ENCODE measurements at places on chromosomes 13 and 19.
A peak's percentile ranks its signal among the peaks of the same experiment; 100 is the strongest.

DNA sequence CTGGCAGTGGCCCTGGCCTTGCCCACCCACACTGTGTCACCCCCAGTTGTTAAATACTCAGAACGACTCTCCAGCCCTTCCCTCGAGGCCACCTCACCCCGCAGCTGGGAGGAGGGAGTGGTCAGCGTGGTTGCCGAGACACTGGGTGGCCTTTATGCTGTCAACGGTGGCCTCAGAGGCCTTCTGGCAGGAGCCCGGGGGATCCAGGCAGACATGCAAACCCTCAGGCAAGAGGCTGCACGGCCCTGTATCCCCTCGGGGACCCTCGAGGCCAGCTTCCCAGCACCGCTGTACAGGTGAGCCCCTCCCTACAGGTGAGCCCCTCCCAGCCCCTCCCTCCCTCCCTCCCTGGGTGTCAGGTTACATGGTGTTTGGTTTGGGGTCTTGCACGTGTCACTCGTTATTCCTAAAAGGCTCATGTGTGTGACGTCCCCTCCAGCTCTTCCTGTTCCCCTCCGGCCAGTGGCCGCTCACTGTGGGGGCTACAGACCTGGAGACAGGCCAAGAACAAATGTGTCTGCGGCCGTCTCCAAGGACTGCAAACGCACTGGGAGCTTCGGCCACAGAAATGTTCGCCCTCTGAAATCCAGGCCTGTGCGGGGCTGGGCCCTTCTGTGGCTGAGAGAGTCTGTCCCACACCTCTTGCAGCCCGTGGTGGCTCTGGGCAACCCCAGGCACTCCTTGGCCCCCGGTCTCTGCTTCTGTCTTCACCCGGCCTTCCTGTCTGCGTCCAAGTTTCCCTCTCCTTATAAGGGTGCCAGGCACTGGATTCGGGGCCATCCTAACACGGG lies at the start of gene TEKTIP1:
TSS of gene TEKTIP1 (plus strand) at position 210 of the 791 bp plus-strand sequence. CDS start at position 214, 4 bp downstream.
- peak; percentile 31 for DNase-seq

DNA sequence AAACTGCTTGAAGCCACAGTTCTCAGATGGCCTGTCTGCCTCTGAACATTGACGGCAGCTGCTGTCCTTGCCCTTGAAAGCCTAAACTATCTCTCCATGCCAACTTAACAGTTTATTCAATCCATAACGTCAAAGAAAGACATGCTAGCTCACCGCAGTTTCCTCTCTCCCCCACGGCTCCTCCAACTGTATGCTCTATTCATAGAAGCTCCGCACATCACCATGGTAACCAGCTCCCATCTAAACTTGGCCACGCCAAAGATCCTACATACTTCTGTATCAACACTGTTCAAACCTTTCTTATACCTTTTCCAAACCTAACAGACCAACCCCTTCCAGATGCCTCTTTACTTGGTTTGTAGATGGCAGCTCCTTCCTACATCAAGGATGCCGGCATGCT lies 48.6 kb downstream of the ZNF91 start:
- DNase-seq: no peak

DNA sequence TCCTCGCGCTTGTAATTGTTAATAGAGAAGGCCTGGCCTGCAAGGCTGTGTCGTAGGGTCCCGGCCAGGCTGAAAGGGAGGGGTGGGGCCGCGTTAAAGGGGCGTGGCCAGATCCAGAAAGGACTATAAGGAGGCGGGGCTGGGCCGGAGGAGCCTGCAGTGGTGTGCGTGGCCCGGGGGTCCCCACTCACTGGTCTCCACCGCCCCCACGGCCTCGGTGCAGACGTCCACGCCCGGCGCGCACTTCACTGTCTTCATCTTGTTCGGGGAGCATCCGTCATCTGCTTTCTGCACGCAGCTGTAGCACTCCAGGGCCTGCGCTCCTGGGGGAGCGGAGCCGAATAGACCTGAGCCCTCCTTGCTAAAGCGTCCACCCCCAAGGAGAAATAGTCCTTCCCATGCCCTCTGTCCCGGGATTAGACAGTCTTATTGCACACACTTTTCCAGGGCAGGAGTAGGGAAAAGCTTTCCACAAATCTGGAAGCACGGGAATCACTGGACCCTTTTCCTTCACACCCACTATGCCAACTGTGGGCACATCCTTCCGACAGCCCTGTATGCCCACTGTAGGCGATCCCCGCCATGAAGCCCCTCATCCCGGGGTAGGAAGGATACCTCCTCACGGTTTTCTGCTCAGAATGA lies 1.2 kb downstream of the LYPD3 start:
- no peak for DNase-seq

DNA sequence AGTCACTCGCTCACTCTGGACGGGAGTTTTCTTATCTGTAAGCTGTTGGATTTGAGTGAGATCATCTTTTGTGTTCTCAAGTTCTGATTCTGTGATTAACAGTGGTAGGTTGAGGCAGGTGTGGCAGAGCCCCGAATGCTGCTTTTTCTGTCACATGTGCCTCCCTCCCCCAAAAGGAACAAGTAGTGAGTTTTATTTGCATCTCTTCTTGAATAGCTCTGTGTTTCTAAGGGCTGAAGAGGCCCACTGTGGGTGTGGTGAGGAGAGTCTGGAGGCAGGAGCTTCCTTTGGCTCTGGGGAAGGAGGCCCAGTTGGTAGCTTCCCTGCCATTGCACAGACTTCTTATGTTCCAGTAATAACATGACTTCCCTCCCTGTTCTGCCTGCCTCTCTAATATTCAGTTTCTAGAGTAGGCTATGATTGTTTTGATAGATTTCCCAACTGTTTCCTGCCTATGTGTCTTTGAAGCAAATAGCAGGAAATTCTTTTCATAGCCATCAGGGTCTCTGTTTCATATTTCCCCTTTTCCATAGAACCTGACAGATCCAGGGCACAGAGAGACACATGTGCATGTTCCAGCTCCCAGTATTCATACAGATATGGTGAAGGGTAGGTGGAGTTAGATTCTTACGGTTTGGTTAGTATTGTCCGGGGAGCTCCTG lies 23.9 kb upstream of the CXCL17 start:
- DNase-seq: no peak

DNA sequence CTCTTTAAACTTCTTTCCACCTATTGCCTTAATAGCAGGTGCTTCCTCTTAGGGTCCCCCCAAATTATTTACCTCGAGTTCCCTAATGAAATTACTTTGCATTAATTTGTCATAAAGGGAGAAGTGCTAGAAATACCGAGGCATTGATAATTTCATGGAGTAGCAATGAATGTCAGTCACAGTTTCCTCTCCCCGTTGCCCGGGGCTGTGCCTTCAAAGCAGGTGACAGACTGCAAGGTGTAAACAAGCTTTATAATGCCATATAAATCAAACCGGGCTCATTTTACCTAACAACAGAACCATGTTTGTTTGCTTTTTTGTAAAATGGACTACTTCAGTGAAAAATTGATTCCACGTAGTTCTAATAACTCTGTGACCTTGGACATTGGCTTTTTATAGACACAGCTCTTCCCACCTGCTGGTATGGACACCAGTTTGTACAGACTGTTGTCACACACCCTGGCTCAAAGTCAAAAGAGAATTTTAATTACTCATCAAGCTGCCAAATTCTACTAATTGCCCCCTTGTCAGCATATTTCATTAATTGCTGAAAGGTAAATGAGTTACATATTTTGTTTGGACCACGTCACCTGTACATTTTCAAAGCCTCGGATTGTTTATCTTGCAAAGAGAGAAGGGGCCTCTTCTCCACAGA lies 171.1 kb downstream of the STK24 start:
- peak; percentile 93 for DNase-seq

DNA sequence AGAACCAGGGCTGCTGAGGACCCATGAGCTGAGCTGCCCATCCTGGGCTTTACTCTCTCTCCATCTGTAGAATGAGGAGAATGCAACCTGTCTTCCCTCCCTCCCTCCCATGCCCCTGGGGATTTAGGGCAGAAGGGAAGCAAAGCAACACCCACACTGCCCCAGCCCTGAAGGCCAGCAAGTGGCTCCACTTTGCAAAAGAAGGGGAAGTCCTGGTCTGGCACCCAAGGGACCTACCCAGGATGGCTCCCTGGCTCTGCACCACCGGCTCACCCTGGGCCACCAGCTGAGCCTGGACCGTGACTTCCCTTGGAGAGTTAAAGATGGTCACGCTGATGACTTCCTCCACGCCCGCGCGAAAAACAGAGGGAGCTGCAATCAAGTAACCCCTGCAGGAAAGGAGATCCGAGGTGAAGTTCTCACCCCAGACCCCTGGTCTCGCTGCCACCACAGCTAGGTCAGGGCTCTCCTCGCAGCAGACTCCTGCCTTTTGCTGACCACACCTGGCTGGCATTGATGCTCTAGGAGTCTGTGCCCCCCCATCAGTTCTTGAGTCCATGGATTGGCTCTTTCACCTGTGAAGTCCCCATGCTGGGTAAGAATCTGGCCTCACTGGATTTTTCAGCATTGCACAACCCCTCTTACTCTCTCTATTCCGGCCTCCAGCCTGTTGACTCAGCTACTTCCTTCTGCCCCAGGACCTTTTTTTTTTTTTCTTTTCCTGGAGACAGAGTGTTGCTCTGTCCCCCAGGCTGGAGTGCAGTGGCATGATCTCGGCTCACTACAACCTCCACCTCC lies 4.6 kb downstream of the CPAMD8 start:
- no peak for DNase-seq

DNA sequence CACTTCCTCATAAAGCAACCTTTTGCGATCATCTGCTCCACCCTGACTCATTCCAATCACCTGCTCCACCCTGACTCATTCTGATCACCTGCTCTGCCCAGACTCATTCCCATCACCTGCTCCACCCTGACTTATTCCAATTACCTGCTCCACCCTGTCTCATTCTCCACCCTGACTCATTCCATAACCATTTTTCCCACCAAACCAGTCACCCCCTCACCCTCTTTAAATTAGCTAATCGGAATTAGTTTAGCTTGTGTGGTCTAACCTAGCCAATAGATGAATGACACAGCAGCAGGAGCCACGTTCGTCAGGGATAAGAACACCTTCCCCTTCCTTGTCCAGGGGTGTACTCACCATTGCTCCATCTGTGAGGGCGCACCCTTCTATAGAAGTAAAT lies 134.0 kb downstream of the COG6 start:
- DNase-seq: no peak

DNA sequence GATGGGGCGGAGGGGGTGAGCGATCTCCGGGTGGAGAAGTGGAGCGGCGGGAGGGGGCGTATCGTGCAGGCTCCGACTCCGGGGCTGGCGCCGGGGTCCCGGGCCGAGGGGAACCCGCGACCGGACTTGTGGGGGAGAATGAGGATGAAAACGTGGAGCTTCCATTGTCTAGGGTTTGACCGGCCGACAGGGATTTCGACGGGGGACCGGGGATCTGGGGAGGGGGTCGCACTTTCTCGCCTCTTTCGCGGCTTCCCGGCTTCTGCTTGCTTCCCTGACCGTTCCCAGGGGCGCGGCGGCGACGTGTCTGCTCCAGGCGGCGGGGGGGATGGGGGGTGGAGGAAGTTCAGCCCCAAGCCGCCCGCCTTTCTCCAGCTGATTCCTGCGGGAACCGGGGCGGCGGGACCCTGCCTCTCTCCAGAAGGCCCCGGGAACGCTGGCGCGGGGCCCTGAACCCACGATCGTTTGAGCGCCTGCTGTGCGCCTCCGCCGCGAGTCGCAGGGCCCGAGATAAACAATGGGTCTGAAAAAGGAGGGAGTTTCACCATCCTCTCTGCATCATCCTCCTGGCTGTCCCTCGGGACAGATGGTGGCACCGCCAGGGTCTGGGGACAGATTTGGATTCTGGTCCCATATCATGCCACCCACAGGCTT lies 790 bp downstream of the TPM4 start:
- peak; percentile 80 for DNase-seq

- DNase-seq: peak; percentile 77
These were observed 15.8 kb downstream of the GPR180 start for GRCh38 chr13:94617389-94618000.

DNA sequence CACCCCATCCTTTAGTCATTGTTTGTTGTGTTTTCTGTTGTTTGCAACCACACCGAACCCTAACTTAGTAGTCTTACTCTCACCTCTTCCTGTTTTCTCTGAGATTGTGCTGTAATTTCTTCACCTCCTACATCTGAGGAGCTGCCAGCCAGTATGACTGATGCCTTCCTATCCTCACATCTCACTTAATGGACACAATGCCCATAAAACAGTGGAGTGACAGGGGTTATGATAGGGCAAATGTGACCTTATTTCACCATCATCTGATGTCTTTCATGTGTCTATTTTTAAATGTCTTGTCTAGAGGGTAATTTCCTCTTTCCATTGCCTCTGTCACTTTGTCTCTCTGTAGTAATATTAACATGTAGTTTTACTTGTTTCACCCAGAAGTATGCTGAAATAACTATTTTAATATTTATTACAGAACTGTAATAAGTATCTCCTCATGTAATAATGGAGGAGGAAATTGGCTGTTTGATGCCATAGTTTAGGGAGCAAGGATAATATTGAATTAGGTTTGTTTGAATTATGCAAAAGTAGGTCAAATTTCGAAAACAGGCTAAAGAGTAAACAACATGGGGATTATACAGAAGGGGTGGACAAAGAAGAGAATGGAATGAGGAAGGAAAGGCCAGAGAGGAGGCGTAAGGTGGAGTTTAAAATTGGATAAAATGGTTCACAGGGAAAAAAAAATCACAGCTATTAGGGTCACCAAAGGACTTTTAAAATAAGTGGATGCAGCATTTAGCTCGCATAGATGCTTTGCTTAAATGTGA lies 103.5 kb upstream of the SPRY2 start:
- no peak for DNase-seq

GRCh38 chr19:8057545-8058270 lies 5.1 kb downstream of the CCL25 start:
- DNase-seq: no peak

DNA sequence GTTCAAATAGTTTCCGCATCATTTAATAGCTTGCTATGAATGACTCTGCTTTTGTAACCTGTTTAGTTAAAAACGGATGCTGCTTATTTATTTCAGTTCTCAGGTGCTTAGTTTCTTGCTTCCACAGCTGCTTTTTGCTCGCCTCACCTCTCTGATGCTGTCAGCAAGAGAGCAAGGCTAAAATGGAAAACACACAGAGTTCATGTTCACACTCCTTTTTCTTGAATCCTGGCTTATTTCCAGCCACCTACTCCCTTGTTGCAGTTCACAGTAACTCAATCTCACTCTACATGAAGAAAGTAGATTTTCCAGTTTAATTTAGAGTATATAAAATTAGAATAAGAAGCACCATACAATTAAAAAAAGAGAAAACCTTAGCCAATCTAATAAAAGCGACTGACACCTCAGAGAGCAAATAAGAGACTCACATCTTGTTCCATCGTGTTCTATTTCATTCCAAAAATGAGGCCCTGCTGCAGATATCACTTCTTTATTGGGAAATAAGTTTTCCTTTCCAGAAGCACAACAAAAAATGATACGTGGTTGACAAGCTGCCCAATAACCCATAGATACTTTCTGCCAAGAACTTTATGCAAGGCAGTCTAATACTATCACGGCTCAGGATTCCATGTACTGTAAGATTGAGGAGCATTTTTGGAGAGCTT lies 326.1 kb upstream of the SLITRK1 start:
- DNase-seq: peak; percentile 9

DNA sequence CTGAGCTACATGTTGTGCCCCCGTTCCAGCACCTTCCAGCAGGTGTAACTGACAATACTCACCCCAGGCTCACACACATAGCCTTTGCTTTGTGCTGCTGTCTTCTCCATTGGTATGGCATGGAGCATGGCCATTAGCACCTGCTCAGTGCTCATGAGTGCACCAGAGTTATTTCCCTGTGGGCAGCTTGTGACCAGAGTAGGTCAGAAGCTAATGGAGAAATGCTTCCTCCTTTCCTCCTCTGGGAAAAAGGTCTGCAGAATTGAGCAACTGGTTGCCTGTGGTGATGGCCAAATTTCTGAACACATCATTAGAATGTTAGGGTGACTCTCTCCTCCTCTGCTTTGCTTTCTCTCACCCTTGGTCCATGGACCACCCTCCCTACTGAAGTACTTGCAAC lies 344.5 kb upstream of the TMTC4 start:
- DNase-seq: no peak
